ENCODE measurements at places on chromosomes 2 and 18. TPM values are rescaled to one million over a fixed set of nuclear protein-coding genes. Genes with fewer than 3 reads are reported as not detected.

The CCL20 gene
- total RNA-seq = 1.7 TPM

The ABHD3 gene
- total RNA-seq = 17.9 TPM

- no peak for DNase-seq
These were observed 21.3 kb upstream of the SLC3A1 start for GRCh38 chr2:44254023-44254422.

GRCh38 chr18:6722690-6723089, 6.8 kb upstream of the ARHGAP28 start:
- DNase-seq = no peak

- peak; percentile 7 for DNase-seq
These were observed 93.9 kb downstream of the ACVR1 start for GRCh38 chr2:157782057-157782845.

GRCh38 chr2:24049485-24050021, at the start of gene FKBP1B:
Gene FKBP1B (plus strand): TSS chr2:24049741. CDS start chr2:24049850, 109 bp downstream.
- peak; percentile 50 for DNase-seq

- DNase-seq = no peak
These were observed 62.0 kb downstream of the LTBP1 start for GRCh38 chr2:33008716-33009115.

- DNase-seq = no peak
These were observed 11.0 kb upstream of the SIX3 start for GRCh38 chr2:44930274-44931197.

GRCh38 chr2:88930659-88931058, 239.2 kb downstream of the RPIA start:
- DNase-seq = no peak

DNA sequence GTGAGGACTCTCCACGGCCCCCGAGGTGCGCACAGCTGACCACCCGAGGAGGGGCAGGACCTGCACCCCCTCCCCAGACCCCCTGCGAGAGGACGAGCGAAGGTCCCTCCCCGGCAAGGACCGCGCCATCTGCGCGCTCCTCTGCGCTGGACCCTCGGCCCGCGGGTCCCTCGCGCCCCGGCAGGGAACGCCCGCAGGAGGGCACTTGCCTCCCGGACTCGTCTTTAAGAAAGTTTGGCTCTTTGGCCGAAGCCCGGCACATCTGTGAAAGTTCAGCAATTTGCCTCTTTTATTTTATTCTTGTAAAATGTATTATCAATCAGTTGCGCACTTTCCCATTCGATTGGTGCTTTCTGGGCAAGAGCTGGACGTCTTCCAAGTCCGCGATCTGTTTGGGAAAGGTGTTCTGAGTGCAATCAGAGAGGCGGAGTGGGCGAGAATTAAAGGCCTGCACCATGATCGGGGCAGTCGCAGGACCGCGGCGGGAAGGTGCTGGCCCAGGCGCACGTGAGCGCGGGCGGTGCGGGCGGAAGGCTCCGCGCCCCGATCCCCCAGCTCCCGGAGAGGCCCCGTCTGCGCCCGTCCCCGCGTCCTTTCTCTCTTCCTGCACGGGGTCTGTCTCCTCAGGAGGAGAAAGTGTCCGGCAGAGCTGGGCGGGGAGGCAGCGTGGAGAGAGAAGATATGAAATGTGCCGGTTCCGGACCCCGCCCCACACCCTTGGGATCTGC, 1.6 kb upstream of the ALKAL2 start:
- peak; percentile 25 for DNase-seq

All from PC-3 (cell line).